ENCODE measurements at places on chromosomes 16 and 17. TPM values are rescaled to one million over a fixed set of nuclear protein-coding genes. Genes with fewer than 3 reads are reported as not detected.
A peak's percentile ranks its signal among the peaks of the same experiment; 100 is the strongest.

DNA sequence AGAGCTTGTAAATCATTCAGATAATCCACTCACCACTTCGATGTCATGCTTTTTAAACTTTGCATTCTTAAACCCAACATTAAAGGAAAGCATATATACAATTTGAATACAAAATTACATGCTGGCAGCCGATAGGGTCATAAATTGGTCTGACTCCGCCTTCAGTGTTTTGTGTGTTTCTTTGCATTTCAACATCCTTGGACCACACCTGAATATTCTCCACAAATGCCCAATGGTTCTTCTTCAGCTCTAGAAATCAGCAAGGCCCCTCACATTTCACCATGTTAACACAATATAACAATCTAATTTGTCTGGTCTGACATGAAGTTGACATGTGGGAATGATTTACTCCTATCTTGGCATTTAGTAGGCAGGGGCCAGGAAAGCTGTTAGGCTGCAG, 17.1 kb downstream of the SETD6 start:
- DNase-seq = no peak

- DNase-seq = no peak
Measured at GRCh38 chr16:3767333-3767986, 50.1 kb upstream of the TRAP1 start.

DNA sequence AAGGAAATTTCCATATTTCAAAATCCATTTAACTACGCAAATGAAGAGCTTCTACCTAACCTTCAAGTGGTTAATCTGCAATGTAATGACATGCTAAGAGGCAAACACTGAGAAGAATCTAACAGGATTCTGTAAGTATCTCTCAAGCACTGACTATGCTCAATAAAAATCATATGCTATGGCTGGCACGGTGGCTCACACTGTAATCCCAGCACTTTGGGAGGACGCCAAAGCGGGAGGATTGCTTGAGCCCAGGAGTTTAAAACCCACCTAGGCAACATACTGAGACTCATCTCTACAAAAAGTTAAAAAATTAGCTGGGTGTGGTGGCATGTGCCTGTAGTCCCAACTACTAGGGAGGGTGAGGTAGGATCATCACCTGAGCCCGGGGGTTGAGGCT, 32.7 kb downstream of the GNA13 start:
- peak; percentile 59 for DNase-seq

DNA sequence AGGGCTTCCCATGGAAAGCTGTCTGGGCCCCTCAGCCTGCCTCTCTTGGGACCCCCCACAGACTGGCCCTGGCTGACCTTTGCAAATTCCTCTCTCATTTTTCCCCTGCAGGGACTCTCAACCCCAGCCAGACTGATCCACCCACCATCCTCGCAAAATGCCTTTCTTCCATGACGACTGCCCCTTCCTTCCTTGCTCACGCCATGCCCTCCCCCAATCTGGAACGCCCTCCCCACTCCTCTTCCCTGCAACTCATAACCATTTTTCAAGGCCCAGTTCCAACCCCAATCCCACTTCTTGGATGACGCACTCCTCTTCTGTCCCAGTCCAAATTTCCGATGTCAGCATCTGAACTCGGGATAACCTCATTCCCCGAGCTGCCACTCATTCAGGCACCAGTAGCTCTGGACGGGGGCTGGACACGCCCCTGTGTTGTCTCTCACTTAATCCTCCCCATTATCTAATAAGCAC, 1.3 kb upstream of the DNAI2 start:
- peak; percentile 86 for DNase-seq

GRCh38 chr17:14514973-14515372, 214.1 kb downstream of the HS3ST3B1 start:
- no peak for DNase-seq

DNA sequence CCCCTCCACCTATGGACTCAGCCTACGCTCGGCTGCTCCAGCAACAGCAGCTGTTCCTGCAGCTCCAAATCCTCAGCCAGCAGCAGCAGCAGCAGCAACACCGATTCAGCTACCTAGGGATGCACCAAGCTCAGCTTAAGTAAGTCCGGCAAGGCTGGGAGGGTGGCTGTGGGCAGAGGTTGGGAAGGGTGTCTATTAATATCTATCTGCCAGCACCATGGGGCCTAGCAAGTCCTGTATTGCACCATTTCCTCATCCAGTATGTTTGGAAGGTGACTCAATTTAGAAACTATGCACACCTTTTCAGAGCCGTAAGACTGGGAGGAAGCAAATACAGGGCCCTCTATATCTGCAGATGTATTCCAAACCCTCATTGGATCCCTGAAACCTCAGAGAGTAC, 45.0 kb upstream of the ARHGAP44 start:
- no peak for DNase-seq

GRCh38 chr16:72066747-72067146, 3.7 kb downstream of the HPR start:
- DNase-seq = no peak

GRCh38 chr16:79434771-79435170, 165.8 kb downstream of the MAF start:
- no peak for DNase-seq

- no peak for DNase-seq
Measured at GRCh38 chr17:27944546-27945332, 51.6 kb upstream of the LYRM9 start.

GRCh38 chr16:65572156-65572555, 450.3 kb upstream of the CDH11 start:
- DNase-seq = no peak

DNA sequence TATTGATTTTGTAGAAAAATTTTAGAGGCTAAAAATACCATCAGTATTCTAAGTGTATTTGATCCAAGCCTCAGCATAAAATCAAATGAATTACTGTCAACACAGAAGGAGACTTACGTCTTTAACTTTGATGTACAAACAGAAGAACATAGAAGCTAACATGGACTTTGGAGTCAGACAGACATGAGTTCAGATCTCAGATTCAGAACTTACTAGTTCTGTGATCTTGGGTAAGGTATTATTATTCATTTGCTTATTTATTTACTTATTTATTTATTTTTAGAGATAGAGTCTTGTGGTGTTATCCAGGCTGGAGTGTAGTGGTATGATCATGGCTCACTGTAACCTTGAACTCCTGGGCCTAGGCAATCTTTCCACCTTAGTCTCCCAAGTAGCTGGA, 4.0 kb upstream of the SLFN12L start:
- no peak for DNase-seq

GRCh38 chr17:9021158-9021991, at the start of gene NTN1:
NTN1 (plus strand) TSS chr17:9021510; CDS start chr17:9022374, 864 bp downstream.
- peak; percentile 57 for DNase-seq

DNA sequence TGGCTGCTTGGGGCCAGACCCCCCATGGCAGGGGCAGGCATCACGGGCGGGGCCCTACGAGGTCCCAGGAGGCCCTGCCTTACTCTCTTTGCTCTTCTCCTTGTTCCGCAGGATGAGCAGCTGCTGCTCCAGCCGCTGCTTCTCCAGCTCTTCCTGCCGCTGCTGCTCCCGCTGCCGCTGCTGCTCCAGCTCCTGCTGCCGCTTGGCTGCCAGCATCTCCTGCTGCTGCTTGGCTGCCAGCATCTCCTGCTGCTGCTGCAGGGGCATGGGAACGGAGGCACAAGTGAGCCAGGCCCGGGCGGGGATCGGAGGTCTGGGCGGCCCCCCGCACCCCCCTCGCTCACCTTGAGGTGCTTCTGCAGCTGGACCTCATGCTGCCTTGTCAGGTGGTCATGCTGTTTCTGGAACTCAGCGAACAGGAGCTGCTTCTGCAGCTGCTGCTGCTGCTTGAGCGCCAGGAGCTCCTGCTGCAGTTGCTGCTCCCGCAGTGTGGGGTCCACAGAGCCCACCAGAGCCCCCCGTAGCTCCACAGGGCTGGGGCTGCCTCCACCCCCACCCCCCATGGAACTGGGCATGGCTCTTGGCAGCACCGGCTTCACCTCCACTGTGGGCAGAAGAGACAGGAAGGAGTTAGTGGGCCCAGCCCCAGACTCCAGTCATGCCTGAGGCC, 22.8 kb downstream of the G6PC3 start:
- DNase-seq = no peak

GRCh38 chr16:57000271-57001025, 11.1 kb downstream of the NLRC5 start:
- peak; percentile 98 for DNase-seq

DNA sequence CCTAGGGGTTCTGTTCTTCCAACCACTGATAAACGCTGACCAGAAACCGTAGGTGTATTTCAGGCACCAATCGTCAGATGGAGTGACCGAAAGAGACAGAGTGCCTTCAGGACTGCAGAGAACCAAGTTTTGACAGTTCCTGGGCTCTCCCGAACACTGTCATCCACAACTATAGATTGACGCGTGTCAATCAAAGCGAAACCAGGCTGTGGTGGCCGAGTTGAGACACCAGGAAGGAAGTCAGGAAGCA, 11.9 kb upstream of the AURKB start:
- DNase-seq = no peak

ZNF768 gene
- 47.6 TPM for total RNA-seq

MFSD6L gene
- not detected for total RNA-seq

MPDU1 gene
- 121 TPM for total RNA-seq

KRT33A gene
- not detected for total RNA-seq

CES2 gene
- total RNA-seq = 32.7 TPM
